ENCODE measurements at places on chromosomes 2 and 18.

DNA sequence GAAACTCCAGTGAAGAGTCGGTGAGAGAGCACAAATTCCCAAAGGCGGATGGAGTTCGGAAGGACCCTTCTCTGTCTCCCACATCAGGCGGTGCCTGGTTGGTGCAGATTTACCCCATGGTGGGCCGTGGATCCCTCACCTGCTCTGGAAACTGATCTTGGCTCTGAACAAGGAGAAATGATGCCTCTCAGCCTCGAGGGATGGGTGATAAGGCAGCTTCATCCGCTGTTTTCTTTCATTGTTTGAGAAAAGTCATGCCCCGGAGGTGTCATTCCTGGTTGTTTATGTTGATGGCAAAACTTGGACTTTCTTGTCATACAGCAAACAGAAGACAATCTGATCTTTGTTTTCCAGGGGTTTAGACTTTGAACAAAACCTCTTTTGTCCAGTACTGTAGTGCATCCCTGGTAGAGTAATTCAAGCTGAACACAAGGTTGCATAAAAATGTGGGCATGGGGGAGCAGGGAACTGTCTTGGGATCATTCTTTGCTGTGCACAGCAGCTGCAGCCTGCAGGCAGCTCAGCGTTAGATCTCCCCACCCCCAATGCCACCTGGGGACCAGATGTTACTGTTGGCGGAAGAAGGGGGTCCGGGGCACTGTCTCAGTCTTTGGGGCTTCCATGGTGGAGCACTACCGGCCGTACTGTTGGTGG is 81.3 kb downstream of the NFATC1 start:
- DNase-seq, result no peak

DNA sequence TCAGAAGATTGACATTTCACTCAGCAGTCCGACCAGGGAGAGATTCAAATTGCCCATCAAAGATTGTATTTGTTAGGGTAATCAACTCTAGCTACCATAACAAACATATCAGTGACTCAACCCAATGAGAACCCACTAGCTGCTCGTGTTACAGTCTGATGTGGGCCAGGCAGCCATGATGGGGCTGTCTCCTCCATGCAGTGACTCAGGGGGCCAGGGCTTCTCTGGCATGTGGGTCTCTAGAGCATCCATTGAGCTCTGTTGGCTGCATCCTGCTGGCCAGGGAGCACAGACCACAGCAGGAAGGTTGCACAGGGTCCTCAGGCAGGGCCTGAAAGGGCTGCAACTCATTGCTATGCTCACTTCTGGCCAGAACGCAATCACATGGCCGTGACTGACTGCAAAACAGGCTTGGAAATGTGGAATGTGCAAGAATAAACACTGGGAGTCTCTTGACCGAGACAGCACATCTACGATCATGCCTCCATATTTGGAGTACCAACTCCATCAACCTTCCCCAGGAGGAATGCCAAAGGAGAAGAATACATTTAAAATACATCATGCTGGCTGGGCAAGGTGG is 216.8 kb downstream of the EIPR1 start:
- DNase-seq, result no peak

DNA sequence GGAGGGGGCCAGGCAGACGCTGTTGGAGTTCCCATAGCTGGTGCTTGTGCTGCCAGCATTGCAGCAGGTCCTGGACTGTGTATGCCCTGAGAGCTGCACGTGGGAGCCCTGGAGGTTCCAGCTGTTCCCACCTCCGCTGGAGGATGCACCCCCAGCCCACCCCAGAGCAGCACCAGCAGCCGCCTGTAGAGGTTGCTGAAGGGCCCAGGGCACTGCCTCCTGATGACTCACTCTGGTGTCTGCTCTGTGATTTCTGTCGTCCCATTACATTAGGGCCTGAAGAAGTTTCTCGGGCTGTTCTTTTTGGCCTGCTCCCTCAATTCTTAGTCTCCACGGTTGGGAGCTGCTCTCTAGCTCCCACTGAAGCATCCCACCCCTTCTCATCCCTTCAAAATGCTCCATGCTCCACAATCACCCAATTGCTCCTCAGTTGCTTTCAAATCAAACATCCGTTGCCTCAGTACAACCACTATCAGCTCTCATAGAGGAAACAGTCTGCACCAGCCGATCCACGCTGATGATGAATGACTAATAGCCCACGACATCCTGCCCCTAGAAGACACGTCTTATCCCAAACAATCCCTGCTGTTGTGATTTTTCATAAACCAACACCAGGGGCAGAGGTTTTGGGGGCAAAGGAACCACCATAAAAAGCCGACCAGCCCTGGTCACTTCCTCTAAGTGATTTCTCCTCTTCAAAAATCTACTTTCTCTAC is 65.2 kb upstream of the RNF152 start:
- DNase-seq, result no peak

DNA sequence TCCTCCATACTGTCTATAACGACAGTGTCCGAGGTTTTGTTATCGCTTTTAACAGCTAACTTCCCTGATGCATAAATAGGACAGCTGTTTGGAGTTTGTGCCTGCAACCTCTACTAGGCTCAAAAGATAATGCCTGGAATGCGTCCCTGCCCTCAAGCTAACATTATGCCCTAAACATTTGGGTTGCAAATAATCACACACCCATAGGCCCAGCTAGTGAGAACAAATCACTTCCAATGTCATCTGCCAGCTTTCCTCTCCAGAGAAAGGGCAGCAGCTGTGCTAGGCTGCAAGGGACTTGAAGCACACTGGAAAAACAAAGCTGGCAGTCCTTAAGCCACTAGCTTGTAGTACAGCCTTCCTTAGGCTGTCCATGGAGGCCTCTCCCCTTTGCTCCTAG is 201.8 kb upstream of the LYPD1 start:
- DNase-seq, result no peak

DNA sequence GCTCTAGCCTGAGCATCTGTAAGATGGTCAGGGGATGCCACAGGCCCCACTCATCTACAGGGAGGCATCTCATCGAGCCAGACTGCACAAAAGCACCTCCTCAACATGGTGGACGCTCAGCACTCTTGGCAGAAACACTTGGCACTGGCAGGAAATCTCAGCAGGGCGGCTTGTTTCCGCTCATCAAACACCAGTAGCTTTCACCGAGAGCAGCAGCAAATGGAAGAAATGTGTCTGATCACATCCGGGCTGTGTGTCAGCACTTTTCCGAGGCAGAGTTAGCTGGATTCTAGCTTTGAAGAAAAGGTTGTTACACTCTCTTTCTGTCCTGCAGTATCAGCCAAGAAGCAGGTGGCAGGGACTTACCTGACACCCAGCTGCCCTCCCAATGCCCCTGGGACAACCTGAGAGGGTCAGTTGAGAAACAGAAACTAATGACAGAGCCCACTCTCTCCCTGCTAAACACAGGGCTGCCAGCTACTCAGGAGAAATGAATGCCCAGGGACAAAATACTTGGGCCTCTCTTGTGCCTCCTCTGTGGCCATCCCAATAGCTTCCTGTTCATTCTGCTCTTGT is 68.9 kb upstream of the FZD7 start:
- no peak for DNase-seq

DNA sequence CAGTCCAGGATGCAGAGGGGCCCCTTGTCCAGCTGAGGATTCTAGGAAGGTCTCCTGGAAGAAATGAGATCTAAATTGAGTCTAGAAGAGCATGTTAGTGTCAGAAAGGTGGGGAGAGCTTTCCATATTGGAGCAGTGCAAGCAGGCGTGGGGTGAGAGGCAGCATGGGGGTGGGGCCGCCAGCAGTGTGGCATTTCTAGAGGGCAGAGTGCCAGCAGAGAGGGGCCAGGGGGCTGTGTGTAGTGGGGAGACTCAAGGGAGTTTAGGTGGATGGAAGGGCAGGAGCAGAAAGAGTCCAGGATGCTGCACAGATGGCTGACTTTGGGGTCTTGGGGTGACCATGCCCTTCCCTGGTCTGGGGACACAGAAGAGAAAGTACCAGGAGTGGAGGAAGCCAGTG is 2.1 kb downstream of the VIL1 start:
- DNase-seq, result no peak

GRCh38 chr18:39434223-39434920 is 1868.8 kb upstream of the CELF4 start:
- DNase-seq, result no peak

DNA sequence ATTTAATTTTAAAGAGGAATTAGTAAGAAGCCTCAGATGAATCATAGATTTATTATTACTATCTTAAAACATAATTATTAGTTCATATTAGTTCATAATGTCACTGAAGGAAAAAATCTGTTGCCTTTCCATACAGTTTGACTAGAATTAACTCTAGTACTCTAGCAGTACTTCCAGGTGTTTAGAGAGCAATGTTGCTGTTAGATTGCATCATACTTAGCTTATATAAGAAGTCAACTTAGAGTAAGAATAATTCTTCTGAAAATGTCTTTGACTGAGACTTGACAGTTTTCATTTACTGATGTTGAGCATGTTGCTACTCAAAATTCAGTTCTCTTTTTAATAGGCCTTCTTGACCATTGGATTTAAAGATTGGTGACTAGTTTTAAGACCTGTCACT is 4.7 kb downstream of the RAB3GAP1 start:
- DNase-seq, result no peak

- DNase-seq, result no peak
Measured at GRCh38 chr18:24185805-24186204, 46.9 kb downstream of the CABYR start.

DNA sequence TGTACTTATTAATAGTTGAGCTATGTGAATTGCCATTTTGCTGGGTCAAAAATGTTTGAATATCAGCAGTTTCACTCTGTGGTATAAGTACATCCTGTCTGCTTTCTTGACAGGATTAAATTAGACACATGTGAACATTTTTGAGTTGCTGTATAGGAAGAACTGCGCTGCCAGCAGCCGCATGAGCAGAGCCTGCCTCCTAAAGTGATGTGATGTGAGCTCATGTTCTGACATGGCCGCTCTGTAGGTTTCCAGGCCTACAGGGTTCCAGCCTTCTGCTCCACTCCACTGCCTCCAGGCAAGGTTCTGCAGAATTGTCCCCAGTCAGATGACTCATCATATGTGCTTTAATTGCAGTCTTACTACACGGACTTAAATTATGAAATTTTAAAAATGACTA is 119.7 kb upstream of the NFATC1 start:
- no peak for DNase-seq

DNA sequence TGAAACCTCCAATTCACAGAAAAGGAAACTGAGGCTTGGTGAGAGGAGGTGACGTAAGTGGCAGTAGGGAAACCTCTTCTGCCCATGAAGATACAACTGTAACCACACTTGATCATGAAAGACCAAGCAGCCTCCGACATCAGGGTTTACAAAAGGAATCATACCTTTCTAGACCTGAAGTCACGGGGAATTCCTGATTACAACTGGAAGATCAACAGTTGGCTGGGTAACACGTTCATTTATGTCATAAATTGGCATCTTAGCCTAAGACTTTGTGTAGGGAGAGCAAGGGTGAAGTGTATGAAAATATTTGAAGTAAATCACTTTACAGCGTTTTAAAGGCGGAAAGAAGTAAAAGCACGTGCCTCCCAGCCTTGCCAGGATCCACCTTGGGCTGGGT is 922 bp downstream of the HS1BP3 start:
- DNase-seq, result no peak

- no peak for DNase-seq
Measured at GRCh38 chr2:188623995-188624643, 332.4 kb downstream of the GULP1 start.

- DNase-seq, result no peak
Measured at GRCh38 chr2:105882341-105882740, 137.6 kb downstream of the NCK2 start.

DNA sequence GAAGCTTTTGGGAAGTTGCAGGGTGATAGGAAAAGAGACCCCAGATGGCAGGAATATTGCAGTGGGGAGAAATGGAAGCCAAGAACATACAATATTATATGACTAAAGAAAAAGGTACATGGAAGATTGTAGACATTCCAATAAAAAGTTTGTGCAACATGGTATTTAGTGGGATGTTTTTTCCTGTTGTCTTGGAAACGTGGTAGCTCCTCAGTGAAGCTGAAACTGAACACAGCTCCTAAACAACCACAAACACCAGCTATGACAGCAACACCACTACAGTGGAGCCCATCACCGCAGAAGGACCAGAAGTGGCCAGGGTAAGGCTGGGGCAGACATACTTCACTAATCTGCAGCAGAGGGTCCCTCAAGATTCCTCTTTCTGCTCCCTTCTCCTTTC is 246.8 kb downstream of the CDH20 start:
- DNase-seq, result no peak

DNA sequence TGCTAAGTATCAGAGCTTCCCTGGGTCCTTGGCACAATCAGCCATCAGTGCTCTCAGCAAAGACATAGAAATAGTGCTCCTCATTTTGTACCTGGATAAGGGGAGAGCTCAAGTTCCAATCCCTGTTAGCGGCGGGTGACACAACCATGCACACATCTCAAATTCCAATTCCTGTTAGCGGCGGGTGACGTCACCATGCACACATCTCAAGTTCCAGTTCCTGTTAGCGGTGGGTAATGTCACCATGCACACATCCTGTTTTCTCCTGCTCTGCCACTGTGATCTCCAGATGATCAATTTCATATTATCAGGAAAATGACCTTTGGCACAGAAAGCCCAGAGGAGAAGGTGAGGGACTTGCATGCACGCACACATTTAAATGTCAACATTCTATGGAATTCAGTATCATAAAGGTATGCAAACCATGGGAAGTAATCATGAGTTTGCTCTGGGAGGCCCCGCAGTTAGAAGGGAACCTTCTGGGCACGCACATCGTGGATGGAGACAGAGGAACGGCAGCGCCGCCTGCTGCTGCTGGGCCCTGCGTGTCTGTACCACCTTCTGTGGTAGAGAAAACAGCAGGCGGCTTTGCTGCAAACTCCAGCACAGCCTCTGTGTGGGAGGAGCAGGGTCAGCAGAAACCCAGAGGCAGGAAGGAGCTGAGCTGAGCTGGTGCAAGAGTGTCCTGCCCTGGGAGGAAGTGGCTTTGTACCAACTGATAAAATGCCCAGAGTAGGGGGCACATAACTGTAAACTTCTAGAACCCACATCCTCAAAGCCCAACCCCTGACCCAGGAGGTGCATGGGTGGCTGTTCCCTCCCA is 77.8 kb downstream of the MBP start:
- peak; percentile 86 for DNase-seq

DNA sequence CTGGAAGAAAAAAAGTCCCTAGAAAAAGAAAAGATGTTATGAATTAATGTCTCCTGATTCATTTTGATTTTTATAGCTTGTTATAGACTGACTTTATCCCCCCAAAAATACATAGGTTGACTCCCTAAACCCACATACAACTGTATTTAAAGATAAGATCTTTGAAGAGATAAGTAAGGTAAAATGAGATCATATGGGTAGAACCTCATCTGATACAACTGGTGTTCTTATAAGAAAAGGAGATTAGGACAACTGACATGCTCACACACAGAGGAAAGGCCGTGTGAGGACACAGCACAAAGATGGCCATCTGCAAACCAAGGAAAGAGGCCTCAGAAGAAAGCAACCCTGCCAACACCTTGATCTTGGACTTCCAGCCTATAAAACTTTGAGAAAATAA is 117.5 kb downstream of the CD226 start:
- no peak for DNase-seq

Data from SHP77 (cell line).